ENCODE measurements at places on chromosomes 3 and 15. TPM values are rescaled to one million over a fixed set of nuclear protein-coding genes. Genes with fewer than 3 reads are reported as not detected.

The SH2D7 gene
- total RNA-seq: not detected

The CPLX3 gene
- total RNA-seq: not detected

The GOLGA6L7 gene
- not detected for total RNA-seq

The NPAP1 gene
- not detected for total RNA-seq

The CLDN1 gene
- 0.96 TPM for total RNA-seq

The C3orf85 gene
- total RNA-seq: not detected

The LRRC49 gene
- not detected for total RNA-seq

The UBAP1L gene
- total RNA-seq: 1.9 TPM

The RASGRF1 gene
- total RNA-seq: not detected

The HDC gene
- total RNA-seq: 1.1 TPM

All from activated naive CD4-positive, alpha-beta T cell treated with anti-CD3 and anti-CD28 coated beads for 36 hours (primary cell).